Naive thymus-derived CD4-positive, alpha-beta T cell (primary cell): ENCODE measurements at places on chromosomes 6 and 20. TPM values are rescaled to one million over a fixed set of nuclear protein-coding genes. Genes with fewer than 3 reads are reported as not detected.

Gene SLC4A11
- not detected for total RNA-seq

Gene WFDC10B
- total RNA-seq: not detected

Gene ADTRP
- 27.2 TPM for total RNA-seq

- peak; percentile 8 for DNase-seq
Observed at GRCh38 chr6:88013015-88013414, 34.6 kb upstream of the SPACA1 start.

Gene SYNGAP1
- total RNA-seq: 94.1 TPM

Gene SLC17A9
- 3.4 TPM for total RNA-seq
